ENCODE measurements at places on chromosomes 13 and 19.

GRCh38 chr19:48746738-48747575, at the start of gene IZUMO1:
IZUMO1 (minus strand) TSS chr19:48746909; CDS start chr19:48745859, 1,050 bp downstream.
- DNase-seq: no peak

GRCh38 chr13:25873242-25873612, 178.6 kb downstream of the SHISA2 start:
- DNase-seq: no peak

GRCh38 chr13:29136341-29136740, 316.2 kb downstream of the MTUS2 start:
- DNase-seq: no peak

DNA sequence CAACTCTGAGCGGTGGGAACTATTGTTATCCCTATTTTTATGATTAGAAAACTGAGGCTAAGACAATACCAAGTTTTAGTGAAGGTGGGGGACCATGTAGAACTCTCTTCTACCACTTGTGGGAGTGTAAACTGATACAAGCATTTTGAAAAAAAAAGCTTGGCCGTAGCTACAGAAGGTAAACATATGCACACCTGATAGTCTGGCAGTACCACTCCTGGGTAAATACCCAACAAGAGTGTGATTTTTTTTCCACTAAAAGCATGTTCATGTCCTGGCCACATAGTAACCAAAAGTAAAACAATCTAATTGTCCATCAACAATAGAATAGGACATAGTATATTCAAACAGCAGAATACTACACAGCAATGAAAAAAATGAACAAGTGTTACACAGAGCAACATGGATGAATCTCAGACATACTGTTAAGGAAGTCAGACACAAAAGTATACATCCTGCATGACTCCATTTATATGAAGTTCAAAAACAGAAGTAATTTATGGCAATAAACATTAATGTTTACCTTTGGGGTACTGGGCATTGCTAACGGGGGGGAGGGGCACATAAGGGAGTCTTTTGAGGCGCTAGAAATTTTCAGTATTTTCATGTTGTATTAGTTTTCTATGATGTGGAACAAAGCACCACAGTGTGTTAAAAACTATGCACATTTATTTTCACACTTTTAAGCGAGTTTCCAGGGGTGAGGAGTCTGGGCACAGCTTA, 6.4 kb upstream of the SPATA13 start:
- no peak for DNase-seq

DNA sequence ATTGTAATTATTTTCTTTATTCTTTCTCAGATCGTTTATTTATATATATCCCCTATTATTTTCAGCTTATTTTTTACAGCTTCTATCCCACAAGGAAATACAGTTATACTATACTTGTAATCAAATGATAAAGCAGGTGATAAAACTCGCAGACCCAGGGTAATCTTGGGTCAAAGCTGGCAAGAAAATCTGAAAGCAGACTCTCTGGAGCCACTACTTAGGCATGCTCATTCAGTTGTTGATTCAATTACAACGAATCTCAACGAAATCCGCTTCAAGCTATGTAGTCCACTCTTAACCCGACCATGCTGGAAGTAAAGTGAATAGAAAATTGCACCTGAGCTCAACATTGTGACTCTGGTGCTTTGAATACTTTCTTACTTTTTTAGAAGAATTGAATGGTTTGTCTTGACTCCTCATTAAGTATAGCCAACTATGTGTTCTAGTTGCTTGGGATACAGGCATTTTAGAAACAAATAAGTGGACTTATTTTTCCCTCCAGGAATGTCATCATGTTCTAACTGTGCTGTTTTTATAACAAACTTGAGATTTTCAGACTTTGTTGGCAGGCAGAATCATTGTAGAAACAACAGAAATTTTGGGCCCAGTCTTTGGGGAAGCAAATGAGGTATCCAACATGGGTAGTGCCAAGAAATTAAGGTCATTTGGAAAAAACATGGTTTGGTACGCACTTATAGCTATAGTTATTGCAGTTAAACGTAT, 21.4 kb downstream of the ESD start:
- DNase-seq: no peak

GRCh38 chr19:55304980-55305379, 20.2 kb downstream of the TMEM150B start:
- DNase-seq: no peak

- DNase-seq: no peak
These were observed 3.9 kb upstream of the KBTBD6 start for GRCh38 chr13:41136396-41137031.

DNA sequence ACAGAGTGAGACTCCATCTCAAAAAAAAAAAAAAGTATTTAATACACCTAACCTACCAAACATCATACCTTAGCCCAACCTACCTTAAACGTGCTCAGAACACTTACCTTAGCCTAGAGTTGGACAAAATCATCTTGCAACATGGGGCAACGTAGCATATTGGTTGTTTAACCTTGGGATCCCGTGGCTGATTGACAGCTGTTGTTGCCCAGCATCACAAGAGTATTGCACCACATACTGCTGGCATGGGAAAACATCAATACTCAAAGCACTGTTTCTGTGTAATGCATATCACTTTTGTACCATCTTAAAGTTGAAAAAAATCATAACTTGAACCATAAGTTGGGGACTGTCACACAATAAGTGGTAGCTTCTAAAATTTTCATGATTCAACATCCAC, 73.8 kb upstream of the MIR17HG start:
- no peak for DNase-seq

GRCh38 chr13:34356686-34357434, 538.9 kb downstream of the RFC3 start:
- DNase-seq: peak; percentile 53

GRCh38 chr19:3823350-3823713, 37.2 kb upstream of the MATK start:
- no peak for DNase-seq

DNA sequence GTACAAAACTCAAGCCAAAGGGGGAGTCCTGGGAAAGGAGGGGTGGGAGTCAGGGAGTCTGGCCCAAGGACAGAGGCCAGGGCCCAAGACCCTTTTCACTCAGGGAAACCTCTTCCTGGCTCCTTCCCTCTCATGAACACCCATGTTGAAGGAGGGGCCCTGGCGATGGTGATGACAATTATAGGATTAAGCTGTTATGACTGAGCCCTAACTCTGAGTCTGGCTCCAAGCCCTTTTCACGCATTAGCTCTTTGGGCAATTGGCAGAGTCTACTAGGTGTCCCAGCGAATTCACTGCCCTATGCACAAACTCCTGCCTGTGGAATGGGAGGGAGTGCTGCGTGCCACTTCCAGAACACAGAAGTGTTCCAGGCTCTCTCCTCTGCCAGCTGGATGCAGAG, 20.7 kb downstream of the ZNF575 start:
- no peak for DNase-seq

GRCh38 chr19:47093254-47093653, 20.3 kb downstream of the ZC3H4 start:
- no peak for DNase-seq

- DNase-seq: no peak
These were observed 66.0 kb upstream of the TNFRSF19 start for GRCh38 chr13:23504180-23504579.

- DNase-seq: no peak
These were observed 185.3 kb downstream of the KCNRG start for GRCh38 chr13:50200569-50200968.

DNA sequence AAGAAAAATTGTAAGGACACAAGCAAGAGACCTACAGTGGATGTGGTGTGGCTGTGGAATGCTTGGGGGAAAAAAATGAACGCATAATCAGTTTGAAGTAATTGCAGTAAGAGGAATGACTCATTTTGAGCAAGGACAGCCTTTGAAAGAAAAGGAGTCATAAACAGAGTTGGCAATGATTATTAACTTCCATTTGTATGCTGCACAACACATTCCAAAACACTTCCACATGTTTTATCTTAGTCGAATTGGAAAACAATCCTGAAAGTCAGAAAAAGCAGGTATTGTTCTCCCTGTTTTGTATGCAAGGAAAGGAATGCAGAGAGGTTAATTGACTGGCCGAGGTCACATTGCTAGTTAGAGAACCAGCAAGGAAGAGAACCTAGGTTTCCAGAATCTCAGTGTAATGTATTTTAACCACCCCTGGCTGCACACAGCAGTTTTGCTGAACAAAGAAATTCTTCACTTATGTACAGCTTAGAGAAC, 630.0 kb upstream of the MIR17HG start:
- DNase-seq: no peak

DNA sequence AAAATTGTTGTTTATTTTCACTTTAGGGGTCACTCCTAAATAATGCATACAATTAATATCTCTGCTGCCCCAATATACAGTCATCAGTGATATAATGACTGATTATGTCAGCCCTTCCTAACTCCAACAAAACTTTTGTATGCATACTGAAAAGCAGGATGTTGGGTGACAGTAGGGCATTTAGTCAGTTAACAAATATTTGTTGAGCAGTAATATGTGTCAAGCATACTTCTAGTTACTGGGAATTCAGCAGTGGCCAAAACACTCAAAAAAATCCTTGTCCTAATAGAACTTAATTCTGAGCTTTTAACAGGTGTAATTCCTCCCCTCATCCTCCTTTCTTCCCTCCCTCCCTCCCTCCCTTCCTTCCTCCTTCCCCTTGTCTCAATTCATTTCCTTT, 560.7 kb upstream of the KLHL1 start:
- no peak for DNase-seq

GRCh38 chr19:9934132-9934950, 2.0 kb downstream of the OLFM2 start:
- DNase-seq: peak; percentile 39

DNA sequence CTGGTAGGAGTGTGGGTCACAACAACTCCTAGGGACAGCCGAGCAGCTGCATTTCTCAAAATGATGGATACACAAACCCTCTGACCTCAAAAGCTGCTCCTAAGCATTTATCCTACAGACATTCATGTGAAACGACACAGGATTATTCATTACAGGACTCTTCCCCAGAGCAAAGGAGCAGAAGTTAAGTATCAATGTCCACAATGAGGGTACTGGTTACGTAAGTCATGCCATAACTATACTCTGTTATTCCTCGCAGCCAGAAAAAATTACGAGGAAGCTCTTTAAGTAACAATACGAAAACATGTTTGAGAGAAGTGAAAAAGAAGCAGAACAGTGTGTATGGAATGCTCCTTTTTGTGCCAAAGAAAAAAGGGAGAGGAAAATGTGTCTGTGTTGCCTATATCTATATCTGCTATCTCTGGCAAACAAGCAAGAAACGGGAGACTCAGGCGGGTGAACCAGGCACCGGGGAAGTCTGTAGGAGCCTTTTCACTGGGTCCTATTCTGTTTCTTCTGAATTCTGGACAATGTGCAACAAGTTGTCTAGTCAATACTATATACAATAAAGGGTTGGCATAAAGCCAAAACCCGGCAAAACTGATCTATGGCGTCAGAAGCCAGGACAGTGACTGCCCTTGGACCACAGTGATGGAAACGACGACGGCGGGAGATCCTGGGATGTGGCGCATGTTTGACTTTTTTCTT, 1.3 kb downstream of the ISOC2 start:
- no peak for DNase-seq

DNA sequence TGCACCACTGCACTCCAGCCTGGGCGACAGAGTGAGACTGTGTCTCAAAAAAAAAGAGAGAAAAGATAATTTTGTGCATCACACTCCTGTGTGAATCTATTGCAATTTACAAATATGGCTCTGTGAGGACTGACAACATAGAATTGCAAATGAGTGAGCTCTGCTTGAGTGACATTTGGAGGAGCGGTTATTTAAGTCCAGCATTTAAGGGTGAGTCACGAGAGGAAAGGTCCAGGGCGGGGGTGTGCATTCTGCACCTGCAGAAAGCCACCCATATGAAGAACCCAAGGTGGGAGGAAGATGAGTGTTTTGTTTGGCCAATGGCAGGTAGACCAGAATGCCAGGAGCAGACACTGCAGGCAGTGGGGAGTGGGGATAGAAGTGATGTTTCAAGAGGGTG, 58.5 kb downstream of the DGKH start:
- DNase-seq: no peak

GRCh38 chr13:39767791-39768517, 112.5 kb downstream of the COG6 start:
- DNase-seq: no peak

DNA sequence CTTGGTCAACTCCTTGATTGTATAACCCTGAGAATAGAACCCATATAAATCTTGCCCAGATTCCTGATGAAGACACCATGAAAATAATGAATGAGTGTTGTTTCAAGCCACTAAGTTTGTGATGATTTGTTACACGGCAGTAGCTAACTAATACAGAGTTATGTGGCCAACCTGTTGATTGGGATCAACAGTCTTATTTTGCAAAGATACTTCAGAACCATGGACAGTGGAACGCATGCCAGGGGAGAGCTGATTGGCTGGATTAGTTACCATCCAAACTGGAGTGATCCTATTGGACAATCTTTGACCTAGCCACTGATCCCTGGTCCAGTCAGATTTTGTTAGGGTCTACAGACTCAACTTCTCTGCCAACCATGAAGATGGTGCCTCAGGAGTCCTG, 26.6 kb downstream of the CD70 start:
- no peak for DNase-seq

GRCh38 chr19:3065675-3066357, 3.5 kb upstream of the TLE5 start:
- peak; percentile 71 for DNase-seq

DNA sequence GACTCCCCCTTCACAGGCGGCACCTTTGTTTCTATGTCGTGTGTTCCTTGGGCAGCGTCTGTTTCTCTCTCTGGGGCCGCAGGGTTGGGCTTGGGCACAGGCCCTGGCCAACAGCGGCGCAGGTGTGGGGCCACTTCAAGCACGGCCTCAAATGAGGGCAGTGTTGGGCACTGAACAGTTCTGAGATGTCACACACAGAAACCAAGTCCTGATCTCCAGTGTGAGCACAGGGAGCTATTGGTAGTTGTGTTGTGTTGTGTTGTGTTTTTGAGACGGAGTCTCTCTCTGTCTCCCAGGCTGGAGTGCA, 42.7 kb downstream of the GATAD2A start:
- no peak for DNase-seq

DNA sequence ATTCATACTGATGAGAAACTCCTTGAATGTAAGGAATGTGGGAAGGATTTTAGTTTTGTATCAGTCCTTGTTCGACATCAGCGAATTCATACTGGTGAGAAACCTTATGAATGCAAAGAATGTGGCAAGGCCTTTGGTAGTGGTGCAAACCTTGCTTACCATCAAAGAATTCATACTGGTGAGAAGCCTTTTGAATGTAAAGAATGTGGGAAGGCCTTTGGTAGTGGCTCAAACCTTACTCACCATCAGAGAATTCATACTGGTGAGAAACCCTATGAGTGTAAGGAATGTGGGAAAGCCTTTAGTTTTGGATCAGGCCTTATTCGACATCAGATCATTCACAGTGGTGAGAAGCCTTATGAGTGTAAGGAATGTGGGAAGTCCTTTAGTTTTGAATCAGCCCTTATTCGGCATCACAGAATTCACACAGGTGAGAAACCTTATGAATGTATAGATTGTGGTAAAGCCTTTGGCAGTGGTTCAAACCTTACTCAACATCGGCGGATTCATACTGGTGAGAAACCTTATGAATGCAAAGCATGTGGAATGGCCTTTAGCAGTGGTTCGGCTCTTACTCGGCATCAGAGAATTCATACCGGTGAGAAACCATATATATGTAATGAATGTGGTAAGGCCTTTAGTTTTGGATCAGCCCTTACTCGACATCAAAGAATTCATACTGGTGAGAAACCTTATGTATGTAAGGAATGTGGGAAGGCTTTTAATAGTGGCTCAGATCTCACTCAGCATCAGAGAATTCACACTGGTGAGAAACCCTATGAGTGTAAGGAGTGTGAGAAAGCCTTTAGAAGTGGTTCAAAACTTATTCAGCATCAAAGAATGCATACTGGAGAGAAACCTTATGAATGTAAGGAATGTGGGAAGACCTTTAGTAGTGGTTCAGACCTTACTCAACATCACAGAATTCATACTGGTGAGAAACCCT, 26.6 kb downstream of the ZNF345 start:
- DNase-seq: no peak

GRCh38 chr13:35648201-35648600, 171.7 kb upstream of the MAB21L1 start:
- no peak for DNase-seq

All from NCI-H2171 treated with DMSO at 0.1 percent for 48 hours (cell line).